ENCODE measurements at places on chromosomes 12 and 14.
A peak's percentile ranks its signal among the peaks of the same experiment; 100 is the strongest.

DNA sequence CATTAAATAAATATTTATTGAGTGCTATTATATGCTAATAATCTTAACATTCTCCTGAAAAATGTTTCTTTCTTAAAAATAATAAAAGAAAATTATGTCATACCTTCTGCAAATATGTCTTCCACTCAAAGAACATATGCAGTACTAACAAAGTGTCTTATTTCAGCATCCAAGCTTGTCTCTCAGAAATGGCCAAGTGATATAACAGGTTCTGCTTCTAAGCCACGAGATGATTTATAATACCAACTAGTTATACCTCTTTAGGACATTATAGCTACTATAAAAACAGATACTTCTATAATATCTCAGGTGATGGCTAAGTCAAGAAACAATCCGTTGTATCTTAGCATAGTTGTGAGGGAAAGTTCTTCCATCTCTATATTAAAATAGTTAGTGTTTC is 128.1 kb upstream of the ARID2 start:
- no peak for DNase-seq

DNA sequence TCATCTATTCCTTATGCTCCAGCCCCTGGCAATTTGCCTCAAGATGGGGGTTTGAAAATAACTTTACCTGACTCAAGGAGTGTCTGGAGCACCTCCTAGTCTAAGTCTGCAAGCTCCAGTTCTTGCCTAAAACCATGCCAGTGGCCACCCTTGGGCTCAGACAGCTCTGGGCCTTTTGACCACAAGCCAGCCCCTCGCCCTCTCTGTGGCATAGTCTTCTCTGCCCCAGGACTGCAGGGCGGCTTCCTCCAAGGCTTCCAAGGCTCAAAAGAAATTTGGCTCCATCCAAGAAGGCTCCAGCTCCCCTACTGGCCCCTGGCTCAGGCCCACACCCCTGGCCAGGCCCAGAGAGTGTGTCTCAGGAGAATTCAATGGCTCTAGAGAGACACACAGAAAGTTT is 14.8 kb downstream of the ACVRL1 start:
- DNase-seq, result no peak

- peak; percentile 25 for DNase-seq
These were observed 21.8 kb upstream of the KRT78 start for GRCh38 chr12:52870361-52871290.

- DNase-seq, result no peak
These were observed 80.6 kb downstream of the PRICKLE1 start for GRCh38 chr12:42508913-42509460.

DNA sequence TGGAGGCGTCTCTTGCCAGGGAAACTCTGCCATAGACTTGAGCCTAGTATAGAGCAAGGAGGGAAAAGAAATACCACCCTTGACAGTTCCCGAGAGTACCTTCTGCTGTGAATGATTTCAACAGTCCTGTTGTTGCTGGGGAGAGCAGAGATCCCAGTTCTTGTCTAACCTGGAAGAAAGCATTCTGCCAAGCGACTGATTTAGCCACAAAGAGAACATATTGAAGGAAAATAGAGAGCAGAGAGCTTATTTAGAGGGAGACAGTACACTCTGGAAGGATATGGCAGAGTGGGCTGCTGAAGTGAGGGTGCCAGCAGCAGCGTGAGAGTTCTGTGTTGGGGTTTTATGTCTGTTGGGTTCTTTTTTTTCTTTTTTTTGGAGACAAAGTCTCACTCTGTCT is 966.9 kb upstream of the TMEM132C start:
- no peak for DNase-seq

DNA sequence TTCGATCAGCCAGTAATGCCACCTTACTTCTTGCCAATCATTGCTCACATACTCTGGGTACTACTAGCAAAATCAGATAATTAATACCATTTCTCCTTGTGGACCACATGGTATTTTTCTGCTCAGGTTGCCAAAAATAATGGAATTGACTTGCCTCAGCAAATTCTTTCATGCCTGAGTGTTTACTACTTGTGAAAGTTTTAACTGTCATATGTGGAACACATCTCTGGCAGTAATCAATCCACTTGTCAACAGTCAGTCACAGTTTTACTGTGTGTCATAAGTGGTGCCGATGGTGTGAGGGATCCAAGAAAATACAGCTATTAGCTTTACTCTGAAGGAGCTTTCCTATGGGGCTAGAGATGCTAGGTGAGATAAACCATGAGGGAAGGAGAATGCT is 55.3 kb upstream of the ATF1 start:
- DNase-seq, result no peak

DNA sequence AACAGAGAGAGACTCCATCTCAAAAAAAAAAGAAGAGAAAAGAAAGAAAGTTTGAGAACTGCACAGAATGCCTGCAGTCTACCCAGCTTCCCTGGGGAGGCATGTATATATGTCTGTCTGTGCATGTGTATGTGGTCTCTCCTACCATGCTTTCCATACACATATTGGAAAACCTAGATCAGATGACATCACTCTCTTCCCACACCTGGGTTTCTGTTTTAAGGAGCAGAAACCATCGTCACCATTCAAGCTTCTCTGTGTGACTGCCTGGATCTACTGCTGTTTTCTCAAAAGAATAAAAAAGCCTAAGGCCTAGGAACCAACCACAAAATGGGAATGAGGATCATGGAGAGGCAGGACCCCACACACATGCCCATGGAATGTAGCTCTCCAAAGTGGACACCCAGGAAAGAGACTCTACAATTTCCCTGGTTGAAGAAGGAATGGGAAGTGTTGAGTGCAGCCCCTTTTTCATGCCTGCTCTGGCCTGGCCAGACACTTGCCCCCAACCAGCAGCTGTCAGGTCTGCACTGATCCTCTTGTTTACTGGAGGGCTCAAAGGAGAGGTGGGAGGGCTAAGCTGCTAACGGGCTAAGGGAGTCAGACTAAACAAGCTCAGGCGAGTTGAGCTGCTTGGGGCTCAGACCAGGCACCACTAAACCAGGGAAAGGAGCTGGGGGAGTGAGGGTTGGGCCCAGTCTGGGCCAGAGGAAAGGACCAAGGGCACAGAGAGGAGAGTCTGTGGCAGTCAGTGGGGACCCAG is 7.7 kb upstream of the PCK2 start:
- no peak for DNase-seq

DNA sequence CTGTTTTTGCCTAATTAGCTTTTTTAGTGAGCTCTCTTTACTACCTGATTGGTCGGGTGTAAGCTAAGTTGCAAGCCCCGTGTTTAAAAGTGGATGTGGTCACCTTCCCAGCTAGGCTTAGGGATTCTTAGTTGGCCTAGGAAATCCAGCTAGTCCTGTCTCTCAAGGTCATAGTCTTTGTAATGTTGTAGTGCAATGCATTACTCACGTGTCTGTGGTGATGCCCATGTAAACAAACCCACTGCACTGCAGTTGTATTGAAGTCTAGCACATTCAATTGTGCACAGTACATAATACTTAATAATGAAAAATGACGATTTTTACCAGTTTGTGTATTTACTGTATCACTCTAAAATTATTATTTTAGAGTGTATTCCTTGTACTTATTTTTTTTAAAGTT is 335.5 kb downstream of the NUAK1 start:
- no peak for DNase-seq

- DNase-seq, result peak; percentile 60
These were observed 8.5 kb upstream of the CFL2 start for GRCh38 chr14:34722723-34723545.

- no peak for DNase-seq
These were observed 11.7 kb upstream of the RNASE10 start for GRCh38 chr14:20493634-20494033.

DNA sequence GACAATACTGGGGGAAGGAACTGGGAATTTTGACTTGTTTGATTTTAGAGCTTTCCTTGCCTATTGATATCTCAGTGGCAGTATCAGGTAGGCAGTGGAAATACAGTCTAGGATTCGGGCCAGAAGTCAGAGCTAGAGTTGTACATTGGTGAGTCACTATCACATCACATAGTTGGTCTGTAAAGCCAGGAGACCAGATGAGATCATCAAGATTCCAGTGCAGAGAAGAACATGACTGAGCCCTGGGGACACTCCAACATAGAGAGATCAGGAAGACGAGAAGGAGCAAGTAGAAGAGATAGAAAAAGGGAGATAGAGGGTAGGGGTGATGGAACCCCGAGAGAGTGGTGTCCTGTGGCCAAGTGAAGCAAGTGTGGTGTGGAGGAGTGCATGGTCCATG is 46.6 kb upstream of the NR1H4 start:
- DNase-seq, result peak; percentile 72

GRCh38 chr12:96457191-96457930 is 32.0 kb upstream of the CFAP54 start:
- no peak for DNase-seq

DNA sequence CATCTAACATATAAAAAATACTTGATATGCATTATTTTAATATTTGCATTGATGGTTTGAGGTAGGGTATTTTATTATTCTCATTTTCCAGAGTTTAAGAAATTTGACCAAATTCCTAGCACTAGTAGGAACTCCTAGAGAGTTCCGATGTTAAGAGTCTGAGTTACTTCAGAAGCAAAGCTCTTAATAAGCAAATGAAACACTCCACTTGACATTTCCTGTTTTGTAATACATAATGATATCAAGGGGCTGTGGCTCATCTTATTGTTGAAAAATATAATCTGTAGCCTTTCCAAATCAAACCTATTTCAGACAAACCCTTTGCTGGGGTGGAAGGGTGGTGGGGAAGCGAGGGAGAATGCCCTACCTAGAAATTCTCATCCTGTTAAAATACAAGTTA is 355.5 kb downstream of the DIO2 start:
- DNase-seq, result peak; percentile 9

DNA sequence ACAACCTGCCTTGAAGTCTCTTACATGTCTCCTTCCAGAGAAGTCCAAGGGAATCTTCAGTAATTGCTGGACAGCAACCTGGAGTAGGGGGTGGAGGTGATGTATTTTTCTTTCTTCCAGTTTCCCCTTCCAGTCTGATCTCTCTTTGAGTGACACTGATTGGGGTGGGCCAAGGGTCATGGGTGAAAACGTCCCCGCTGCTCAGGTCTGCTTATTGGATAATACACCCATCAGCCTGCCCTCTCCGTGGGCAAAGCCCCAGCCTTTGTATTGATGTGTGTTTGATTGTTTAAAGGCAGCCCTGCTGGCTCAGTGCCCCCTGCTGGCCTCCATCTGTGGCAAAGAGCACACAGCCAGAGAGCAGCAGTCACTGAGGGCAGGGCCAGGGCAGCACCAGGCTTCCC is 35.7 kb upstream of the ATP2A2 start:
- DNase-seq, result no peak

DNA sequence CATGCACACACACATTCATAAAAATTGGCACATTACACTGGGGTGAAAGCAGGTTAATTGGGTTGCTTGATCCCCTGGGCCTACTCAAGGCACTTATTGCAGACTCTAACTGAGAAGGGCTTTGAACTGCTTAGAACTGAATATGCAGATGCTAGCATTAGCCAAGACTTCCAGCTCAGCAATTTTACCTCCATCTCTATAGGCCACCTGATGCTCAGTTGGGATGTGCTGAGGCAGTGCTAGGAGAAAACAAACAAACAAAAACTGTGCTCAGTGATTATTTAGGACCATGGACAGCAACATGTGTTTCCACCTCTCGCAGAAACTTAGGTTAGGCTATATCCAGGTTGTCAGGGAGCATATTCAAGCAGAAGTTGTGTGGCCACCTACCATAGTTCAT is 124.8 kb upstream of the WSCD2 start:
- DNase-seq, result no peak

- DNase-seq, result peak; percentile 22
These were observed 2.5 kb downstream of the LGALS3 start for GRCh38 chr14:55131370-55132137.

- DNase-seq, result no peak
These were observed 16.4 kb downstream of the DAO start for GRCh38 chr12:108896336-108896735.

GRCh38 chr14:75197338-75197737 is 20.9 kb upstream of the TMED10 start:
- DNase-seq, result no peak

- no peak for DNase-seq
These were observed 65.5 kb downstream of the ST8SIA1 start for GRCh38 chr12:22268973-22269372.

DNA sequence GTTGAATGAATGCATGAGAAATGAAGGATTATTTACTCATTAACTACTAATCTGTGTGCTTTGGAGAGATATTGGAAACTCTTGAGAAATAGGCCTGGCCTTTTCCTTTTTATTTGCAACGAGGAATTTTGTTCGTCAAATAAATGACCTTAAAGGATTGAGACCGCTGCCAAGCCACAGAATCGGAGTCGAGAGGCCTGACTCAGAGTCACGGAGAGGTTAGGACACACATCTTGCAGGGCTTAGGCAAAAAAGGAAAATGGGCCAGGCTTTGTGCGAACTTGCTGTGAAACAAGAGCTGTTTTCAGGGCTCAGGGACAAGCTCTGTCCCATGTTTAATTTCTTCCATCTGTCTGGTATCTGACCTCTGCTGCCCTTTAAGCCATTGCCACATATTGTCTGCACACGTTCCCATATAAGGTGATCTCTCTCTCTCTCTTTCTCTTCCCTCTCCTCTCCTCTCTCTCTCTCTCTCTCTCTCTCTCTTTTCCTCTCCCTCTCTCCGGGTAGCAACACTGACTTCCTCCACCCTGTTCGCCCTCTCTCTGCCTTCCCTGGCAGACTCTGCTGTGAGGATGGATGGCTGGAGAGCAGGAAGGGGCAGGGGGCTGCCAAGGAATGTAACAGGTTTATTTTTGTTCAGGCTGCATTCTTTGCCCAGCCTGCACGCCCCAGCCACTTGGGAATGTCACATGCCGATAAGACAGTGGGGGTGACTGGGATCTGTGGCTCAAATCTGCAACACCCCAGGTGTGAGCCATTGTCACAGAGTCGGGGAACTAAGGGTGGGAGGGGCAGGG is 14.9 kb upstream of the IFT81 start:
- DNase-seq, result peak; percentile 99

GRCh38 chr12:73106896-73107295 is 834.7 kb downstream of the TRHDE start:
- DNase-seq, result no peak

DNA sequence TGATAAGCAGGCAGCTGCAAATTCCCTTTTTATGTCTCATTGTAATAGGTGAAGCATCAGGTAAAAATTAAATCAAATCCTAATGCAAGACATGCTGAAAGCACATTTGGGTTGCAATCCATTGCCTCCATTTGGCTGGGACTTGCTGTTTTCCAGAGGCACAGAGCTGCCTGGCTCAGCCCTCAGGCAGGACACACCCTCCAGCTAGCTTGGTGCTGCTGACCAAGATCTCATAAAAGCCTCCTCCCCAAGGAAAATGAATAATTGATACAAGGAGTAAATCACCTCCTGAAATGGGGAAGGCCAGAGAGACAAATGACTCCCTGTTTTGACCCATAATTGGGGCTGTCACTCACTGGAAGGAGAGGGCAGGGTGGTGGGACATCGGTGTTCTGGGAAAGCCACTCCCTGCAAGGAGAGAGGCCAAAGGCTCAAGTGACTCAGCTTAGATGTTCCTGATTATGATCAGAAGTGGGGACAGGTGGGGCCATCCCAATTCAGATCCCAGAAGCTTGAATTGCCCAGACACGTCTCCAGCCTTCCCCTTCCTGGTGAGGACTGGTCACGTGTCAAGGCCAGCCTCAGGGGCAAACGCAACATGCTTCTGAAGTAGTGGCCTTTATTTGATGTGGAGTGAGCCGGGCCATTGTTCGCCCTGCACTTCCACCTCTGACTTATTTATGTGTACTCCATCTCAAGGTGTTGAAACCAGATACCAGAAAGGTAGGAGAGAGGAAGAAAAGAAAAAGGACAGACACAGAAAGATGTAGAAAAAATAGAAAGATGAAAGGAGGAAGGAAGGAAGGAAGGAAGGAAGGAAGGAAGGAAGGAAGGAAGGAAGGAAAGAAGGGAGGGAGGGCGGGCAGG is 773.7 kb downstream of the BCL11B start:
- no peak for DNase-seq
